ENCODE measurements at places on chromosomes 4 and X.

GRCh38 chr4:127055357-127055756 lies 577.4 kb upstream of the INTU start:
- DNase-seq: no peak

DNA sequence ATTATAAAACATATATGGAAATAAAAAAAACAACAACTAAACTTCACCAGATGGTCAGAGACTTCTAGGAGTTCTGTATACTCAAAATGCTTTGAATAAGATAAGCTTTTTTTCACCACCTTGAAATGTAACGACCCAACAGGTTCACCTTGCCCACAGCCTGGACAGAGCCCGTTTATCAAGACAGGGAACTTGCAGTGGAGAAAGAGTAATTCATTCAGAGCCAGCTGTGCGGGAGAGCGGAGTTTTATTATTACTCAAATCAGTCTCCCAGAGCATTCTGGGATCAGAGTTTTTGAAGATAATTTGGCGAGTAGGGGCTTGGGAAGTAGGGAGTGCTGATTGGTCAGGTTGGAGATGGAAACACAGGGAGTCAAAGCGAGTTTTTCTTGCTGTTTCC lies 38.5 kb downstream of the AGA start:
- DNase-seq: no peak

DNA sequence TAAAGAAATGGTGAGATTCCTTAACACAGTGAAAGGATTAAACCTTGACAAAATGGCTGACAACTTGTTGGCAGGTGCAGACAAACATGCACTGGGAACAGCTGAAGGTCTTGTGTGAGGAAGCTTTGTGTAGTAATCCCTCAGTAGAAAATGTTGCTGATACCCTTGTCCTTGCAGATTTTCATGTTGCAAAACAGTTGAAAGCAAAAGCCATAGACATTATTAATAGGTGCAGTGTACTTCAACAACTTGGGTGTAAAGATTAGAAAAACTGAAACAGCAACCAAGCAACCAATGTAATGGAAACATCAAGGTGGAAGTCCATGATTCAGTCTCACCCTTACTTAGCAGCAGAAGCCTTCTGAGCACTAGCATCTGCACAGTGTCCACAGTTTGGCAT lies 29.8 kb downstream of the UGT2B7 start:
- no peak for DNase-seq

- DNase-seq: no peak
Observed at GRCh38 chrX:3678328-3678727, 35.1 kb downstream of the PRKX start.

DNA sequence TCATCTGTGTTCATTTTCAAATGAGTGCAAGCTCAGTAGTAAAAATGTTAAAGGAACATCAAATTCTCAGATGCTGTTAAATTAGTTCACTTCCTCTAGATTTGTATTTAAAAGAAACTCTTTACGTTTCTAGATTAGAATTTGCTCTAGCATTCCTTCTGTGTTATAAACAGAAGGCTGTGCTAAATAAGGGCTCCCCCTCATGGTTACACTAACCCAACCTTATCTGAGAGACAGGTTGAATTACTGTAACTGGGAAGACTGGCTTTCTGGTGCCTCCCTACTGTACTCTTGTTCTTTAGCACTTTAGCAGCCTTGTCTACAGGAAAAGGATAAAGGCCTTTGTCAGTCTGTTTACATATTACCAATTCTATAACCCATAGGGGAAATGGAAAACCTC lies 56.8 kb downstream of the RXFP1 start:
- no peak for DNase-seq

GRCh38 chrX:10156199-10157031 lies at the start of gene CLCN4:
Gene CLCN4, plus strand, starts transcription at chrX:10156975. Its CDS starts 28,058 bp downstream, at chrX:10185033.
- peak; percentile 20 for DNase-seq

- peak; percentile 47 for DNase-seq
Observed at GRCh38 chrX:37349221-37350033, at the start of gene PRRG1. Gene PRRG1, plus strand, starts transcription at chrX:37349364. Its CDS starts 56,886 bp downstream, at chrX:37406250.

DNA sequence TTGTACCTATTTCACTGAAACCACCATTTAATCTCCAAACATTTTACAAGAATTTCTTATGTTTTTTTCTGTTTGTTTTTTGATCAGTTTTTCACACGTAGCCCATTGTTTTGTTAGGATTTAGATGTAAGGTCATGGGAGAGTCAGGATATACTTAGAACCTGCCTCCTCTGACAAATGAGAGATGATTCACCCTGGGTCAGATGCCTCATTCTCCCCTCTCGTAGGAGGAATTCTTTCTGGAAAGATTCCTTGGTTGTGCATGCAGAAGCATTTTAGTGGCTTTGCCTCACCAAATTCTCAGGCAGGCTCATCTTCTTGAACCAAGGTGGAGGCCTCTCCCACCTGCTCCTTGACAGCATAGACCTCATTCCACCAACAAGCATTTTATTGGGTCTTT lies 599.3 kb downstream of the SPRY1 start:
- peak; percentile 79 for DNase-seq

DNA sequence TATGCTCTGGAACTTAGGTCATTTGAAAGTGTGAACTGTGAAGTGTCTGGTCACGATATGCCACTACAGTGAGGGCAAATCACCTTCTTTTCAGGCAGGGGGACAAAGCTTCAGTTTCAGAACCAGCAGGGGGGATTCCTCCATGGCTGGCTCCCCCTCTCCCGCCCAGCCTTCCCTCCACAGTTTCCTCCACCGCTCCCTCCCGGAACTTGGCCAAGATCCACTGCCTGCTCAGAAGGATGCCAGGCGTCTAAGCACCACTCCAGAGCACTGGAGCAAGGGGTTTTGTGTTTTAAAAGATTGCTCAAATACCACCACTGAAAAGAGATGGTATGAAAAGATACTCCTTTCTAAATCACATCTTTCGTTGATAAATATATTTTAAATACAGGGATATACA lies 126.9 kb downstream of the ELOVL6 start:
- no peak for DNase-seq

GRCh38 chr4:1843852-1844251 lies 12.1 kb downstream of the LETM1 start:
- no peak for DNase-seq

GRCh38 chr4:41526628-41527027 lies 11.3 kb upstream of the LIMCH1 start:
- DNase-seq: no peak

DNA sequence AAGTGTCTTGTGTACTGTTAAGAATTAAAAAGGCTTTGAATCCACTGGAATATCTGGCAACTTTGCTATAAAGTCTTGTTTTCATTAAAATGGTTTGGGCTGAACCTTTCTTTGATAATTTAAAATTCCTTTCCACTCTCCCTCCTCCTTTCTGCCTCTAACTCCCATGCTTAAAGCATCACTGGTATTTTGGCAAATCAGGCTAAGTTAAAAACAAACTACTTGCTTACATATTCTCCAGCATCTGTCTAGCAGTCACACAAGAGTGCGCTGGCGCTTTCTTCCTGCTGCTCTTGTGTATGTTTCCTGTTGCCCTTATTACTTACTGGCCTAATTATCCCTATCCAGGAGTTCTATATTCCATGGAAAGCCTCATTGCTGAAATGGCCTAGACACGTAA lies 136.6 kb downstream of the VEGFC start:
- no peak for DNase-seq

- no peak for DNase-seq
Observed at GRCh38 chr4:84530871-84531270, 31.8 kb upstream of the NKX6-1 start.

GRCh38 chrX:148600131-148600530 lies 99.7 kb downstream of the AFF2 start:
- no peak for DNase-seq

DNA sequence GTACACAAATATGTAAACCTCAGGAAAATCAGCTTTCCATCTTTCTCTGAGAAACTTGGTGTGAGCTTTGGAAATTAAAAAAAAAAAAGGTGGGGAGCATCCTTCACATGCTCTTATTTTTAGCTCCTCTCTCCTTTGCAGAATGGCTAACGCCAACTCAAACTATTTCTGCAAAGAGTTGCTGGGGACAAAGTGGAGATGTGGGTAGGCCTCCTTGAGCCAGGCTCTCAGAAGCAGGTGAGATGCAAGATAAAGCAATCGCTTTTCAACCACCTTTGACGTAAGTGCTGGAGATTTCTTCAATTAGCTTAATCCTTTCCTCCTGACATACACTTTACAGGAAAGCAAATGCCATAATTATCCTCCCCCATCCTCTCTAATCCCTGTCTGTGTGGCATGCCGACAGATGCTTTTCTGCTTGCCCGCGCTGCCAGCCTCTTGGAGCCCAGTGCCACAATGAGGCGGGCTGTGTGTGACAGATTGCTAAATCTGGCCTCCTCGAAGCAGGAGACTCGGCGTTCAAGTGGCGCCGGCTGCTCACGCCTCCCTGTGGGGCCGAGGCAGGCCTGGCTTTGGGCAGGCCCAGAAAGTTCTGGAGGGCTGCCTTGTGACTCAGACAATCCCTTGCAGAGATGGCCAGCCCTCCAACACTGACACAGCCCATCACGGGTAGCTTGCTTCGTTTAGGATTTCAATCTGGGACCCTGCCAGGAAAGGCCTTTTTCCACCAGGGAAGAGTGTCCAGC lies 64.9 kb upstream of the SOD3 start:
- DNase-seq: no peak

- no peak for DNase-seq
Observed at GRCh38 chr4:25117274-25117673, 43.0 kb downstream of the SEPSECS start.

DNA sequence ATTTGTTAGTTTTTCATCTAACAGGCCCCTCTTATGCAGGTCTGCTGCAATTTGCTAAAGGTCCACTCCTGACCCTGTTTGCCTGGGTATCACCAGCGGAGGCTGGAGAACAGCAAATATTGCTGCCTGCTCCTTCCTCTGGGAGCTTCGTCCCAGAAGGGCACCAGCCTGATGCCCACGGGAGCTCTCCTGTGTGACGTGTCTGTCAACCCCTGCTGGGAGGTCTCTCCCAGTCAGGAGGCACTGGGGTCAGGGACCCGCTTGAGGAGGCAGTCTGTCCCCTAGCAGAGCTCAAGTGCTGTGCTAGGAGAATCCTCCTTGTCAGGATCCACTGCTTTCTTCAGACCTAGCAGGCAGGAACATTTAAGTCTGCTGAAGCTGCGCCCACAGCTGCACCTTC lies 30.5 kb downstream of the ATRX start:
- no peak for DNase-seq

GRCh38 chr4:56330691-56331090 lies 56.6 kb downstream of the AASDH start:
- no peak for DNase-seq

Measured in kidney glomerular epithelial cell (primary cell).